ENCODE measurements at places on chromosomes 1 and 21. TPM values are rescaled to one million over a fixed set of nuclear protein-coding genes. Genes with fewer than 3 reads are reported as not detected.

ETV3L gene
- not detected for total RNA-seq

LHX8 gene
- total RNA-seq, result not detected

NID1 gene
- 0.85 TPM for total RNA-seq

LENEP gene
- total RNA-seq, result not detected

RXFP4 gene
- total RNA-seq, result not detected

IL20 gene
- not detected for total RNA-seq

S100A7 gene
- not detected for total RNA-seq

PEAR1 gene
- total RNA-seq, result 0.80 TPM

RHBG gene
- not detected for total RNA-seq
